ENCODE measurements at places on chromosomes 2 and 18.

DNA sequence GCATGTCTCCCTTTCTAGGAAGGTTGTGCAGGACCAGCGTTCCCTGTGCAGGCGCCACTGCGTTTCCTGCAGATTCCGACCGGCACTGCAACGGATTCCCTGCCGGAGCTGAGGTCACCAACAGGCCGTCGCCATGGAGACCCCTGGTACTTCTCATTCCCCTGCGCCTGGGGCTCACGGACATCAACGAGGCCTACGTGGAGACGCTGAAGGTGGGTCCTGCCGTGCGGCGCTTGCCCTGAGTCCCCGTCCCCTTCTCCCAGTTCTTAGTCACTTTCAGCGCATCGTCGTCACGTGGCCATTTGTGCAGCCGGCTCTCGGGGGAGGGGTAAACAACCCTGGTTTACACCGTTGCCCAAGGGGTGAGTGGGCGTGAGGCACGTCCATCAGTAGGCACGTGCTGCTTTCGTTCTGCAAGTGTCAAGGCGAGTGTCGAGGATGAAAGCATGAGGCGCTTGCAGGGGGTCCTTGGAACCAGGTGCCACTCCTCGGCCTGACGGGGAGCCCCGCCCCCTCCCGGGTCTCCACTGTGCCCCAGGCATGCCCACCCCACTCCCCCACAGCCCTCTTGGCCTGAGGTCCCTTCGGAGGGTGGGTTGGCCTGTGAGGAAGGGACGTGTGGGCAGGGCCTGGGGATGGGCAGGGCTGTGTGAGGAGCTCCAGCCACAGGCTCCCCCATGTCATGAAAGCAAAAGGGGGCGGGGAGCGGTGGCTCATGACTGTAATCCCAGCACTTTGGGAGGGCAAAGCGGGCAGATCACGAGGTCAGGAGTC, 19.8 kb downstream of the DTYMK start:
- no peak for DNase-seq

- peak; percentile 50 for DNase-seq
Observed at GRCh38 chr2:177165061-177165583, 47.5 kb upstream of the HNRNPA3 start.

GRCh38 chr2:152406119-152406835, 71.3 kb downstream of the FMNL2 start:
- DNase-seq, result no peak

GRCh38 chr2:231557571-231558217, 27.4 kb upstream of the NMUR1 start:
- DNase-seq, result peak; percentile 95

GRCh38 chr18:80234398-80234797, 12.9 kb downstream of the PARD6G start:
- no peak for DNase-seq

DNA sequence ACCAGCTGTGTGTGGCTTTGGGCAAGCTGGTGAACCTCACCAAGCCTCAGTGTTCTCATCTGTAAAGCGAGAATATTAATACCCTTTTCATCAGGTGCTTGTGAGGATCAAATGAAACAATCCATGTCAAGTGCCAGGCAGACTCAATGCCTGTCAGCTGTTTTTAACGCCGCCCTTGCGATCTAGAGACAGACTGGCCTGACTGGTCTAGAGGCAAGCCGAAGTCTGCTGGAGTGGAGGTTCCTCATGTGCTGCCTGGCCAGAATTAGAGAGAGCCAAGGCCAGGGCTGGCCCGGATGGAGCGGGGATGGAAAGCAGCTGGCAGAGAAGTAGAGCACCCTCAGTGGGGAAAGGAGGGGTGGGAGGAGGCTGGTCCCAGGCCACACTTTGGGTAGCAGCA, 74.5 kb upstream of the B3GNT7 start:
- peak; percentile 55 for DNase-seq

- DNase-seq, result no peak
Observed at GRCh38 chr2:122166820-122167219, 411.4 kb downstream of the TSN start.

Data from NB4 (cell line).